ENCODE measurements at places on chromosomes 5 and 9.

DNA sequence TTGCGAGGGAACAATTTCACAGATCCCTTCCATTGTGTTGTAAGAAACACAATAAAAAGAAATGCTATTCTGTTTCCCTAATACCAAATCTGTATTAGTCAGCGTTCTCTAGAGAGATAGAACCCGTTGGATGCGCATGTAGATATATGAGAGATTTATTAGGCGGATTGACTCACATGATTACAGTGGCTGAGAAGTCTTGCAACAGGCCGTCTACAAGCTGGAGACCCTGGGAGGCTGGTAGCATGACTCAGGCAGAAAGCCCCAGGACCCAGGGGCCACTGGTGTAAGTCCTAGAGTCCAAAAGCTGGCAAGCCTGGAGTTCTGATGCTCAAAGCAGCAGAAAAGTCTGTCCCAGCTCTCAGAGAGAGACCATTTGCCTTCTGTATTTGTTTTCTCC is 18.4 kb upstream of the IL17B start:
- no peak for DNase-seq

DNA sequence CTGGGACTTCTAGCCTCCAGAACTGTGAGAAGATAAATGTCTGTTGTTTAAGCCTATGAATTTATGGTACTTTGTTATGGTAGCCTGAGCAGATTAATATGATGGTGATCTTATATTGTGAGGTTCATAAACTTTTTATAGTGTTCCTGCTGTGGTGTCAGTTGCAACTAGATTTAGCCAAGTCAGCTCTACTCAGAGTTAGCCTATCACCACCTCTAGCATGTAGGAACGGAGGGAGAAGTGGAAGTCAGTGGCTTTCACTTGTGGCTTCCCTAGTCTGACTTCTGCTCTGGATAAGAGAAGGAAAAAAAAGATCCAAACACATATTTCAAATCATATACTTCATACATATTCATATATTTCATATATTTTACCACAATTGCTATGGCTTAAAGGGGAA is 6.6 kb downstream of the POC5 start:
- DNase-seq, result no peak

GRCh38 chr5:120803282-120803681 is 339.2 kb downstream of the PRR16 start:
- DNase-seq, result no peak

GRCh38 chr9:87435189-87435880 is 62.3 kb upstream of the DAPK1 start:
- no peak for DNase-seq

DNA sequence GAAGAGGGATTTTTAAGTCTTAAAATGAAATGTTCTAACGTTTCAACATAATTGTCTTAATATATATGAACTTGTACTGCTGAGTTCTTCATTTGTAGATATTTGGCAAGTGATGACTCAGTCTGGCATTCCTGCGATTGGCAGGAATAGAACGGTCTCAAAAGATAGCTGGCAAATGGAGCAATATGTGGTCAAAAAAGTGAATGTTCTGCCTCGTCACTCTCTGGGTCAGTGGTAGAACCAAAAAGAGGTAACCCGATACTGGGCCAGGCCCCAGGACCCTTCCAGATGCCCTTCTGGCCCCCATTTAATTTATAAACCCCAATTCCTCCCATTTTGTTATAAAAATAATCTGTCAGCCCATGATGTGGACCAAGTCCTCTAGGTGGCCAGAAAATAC is 39.2 kb downstream of the ZNF366 start:
- DNase-seq, result no peak

DNA sequence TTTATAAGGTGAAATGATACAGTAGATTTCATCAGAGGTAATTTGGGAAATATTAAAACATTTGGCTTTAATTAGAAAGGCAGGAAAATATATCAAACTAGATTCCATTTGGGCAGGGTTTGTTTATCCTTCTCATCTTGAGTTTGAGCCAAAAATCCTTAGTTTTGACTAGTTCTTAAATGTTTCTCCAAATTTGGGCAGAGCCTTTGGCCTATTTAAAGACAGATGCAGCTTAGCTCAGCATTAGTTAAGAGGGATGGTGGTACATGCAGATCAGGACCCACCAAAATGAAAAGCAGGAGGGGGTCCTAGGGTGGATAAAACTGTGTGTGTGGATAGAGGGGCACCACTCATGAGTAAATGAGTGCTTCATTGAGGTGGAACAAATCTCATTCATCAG is 20.3 kb upstream of the ARRDC3 start:
- DNase-seq, result no peak

Measured in amygdala (tissue), 56 donors.